ENCODE measurements at places on chromosomes 1 and 21. TPM values are rescaled to one million over a fixed set of nuclear protein-coding genes. Genes with fewer than 3 reads are reported as not detected.

The C1orf146 gene
- total RNA-seq = not detected

The MACO1 gene
- total RNA-seq = 18.5 TPM

The HRNR gene
- not detected for total RNA-seq

The C1orf232 gene
- total RNA-seq = not detected

The ZFP69 gene
- 4.6 TPM for total RNA-seq

GRCh38 chr1:3013371-3014049 lies 7.8 kb upstream of the ACTRT2 start:
- H3K36me3 ChIP-seq = no peaks in the 10 kb centered on the region
- DNase-seq = no peak
- H3K4me3 ChIP-seq = no peak overlapping the region
- peaks cover 4% of the 10 kb centered on the region for H3K27me3 ChIP-seq
- H3K27ac ChIP-seq = no peak overlapping the region
- H3K4me1 ChIP-seq = no peaks in the 10 kb centered on the region

- no peaks in the 10 kb centered on the region for H3K4me1 ChIP-seq
- no peaks in the 10 kb centered on the region for H3K27me3 ChIP-seq
- H3K4me3 ChIP-seq = no peak overlapping the region
- no peaks in the 10 kb centered on the region for H3K36me3 ChIP-seq
- no peak for DNase-seq
These were observed 84.9 kb downstream of the SLC16A1 start for GRCh38 chr1:112870887-112871646.

DNA sequence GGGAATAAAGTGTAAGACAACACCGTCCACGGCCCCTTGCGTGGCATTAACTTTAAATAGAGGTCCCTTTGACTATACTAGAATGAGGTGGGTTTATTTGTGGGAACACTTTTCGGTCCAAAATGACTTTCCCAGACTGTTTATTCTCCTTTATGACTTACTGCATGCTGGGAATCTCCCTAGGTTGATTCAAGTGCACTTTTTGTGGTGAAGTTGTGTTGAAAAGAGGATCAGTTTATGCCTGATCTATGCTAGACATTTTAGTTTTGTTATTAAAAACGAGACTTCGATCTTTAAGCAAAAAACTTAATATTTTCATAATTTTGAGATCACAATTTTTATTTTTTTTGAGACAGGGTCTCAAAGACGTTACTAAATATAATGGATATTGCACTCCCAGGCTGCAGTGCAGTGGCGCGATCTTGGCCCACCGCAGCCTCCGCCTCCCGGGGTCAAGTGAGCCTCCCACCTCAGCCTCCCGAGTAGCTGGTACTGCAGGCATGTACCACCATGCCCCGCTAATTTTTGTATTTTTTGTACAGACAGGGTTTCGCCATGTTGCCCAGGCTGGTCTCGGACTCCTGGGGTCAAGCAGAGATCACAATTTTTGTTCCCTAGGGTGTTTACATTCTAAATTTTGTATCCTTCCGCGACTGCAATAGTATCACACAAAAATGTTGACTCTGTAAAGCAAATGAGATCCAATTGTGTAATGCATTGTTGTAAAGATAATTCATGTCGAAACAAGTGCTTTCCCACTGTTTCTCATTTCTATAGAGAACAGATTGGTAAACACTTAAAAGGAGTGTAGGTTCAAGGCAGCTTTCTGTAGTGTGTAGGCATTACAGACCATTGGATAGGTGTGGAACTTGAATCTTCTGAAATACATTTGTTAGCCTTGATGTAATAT lies 1.6 kb downstream of the CDC42 start:
- peaks cover 37% of the 10 kb centered on the region for H3K36me3 ChIP-seq
- H3K27ac ChIP-seq = peak overlapping the region; percentile 98
- peak overlapping the region; percentile 96 for H3K4me3 ChIP-seq
- peaks cover 55% of the 10 kb centered on the region for H3K4me1 ChIP-seq

Data from activated CD4-positive, alpha-beta T cell treated with anti-CD3 and anti-CD28 coated beads for 36 hours (primary cell).